ENCODE measurements at places on chromosomes 7 and 10. TPM values are rescaled to one million over a fixed set of nuclear protein-coding genes. Genes with fewer than 3 reads are reported as not detected.

ZNF425 gene
- 2.4 TPM for total RNA-seq

NYAP1 gene
- total RNA-seq = 1.7 TPM

EN2 gene
- total RNA-seq = under 0.01 TPM

DNA sequence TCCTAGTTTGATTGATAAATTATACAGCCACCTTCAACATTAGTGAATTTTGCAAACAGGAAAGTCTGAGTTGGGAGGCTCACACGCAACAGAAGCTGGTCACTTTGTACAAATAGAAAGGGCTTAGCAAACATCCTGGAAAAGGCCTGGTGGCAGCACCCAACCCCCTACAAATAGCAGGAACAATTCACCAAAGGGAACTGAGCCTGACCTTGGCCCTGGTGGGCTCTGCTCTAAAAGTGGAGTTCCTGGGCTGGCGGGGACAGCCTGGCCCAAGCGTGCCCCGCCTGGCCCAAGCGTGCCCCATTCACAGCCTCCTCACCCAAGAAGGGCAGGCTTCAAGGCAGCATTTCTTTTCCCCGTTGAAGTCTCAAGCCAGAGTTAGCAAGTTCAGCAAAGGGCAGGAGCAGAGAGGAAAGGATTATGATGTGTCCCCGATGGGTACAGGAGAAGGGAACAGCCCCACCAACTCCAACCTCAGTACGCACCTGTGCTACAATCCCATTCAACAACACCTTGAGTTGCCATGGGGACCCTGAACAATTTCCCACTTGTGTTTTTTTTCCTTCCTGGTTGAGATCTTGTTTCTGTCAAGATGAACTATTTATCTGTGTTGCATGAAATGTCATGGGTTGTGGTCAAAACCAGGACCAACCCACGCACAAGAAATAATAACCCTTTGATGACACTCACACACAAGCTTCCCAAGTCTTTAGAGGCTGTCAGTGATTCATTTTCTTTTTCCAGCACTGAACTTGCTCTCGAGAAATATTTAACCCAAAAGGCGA, 43.4 kb downstream of the RGS10 start:
- DNase-seq = no peak

GRCh38 chr7:97317575-97317974, 200.1 kb downstream of the SDHAF3 start:
- DNase-seq = no peak

- no peak for DNase-seq
These were observed 25.2 kb upstream of the ITPRID1 start for GRCh38 chr7:31488562-31489203.

- no peak for DNase-seq
These were observed 20.2 kb upstream of the TMEM178B start for GRCh38 chr7:141053626-141054025.
